ENCODE measurements at places on chromosomes 12 and 14.

- no peak for DNase-seq
These were observed 94.3 kb downstream of the FUT8 start for GRCh38 chr14:65506801-65507200.

- no peak for DNase-seq
These were observed 1.8 kb downstream of the STON2 start for GRCh38 chr14:81398196-81398891.

DNA sequence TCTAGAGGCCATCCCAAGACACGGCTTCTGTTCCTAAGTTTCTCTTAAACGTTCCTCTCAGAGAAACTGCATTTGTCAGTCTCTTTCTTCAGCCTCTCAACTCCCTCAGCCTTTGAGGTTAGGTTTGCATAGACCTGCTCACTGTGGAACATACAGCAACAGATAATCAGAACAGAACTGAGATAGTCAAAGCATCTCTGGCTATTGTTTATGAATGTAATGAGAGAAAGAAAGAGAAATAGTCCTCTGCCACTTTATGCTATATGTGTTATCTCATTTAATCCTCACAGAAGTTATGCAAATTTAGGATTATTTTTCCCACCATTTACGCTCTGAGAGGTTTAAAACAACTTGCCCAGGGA, 190.6 kb downstream of the PHLDA1 start:
- DNase-seq, result no peak

DNA sequence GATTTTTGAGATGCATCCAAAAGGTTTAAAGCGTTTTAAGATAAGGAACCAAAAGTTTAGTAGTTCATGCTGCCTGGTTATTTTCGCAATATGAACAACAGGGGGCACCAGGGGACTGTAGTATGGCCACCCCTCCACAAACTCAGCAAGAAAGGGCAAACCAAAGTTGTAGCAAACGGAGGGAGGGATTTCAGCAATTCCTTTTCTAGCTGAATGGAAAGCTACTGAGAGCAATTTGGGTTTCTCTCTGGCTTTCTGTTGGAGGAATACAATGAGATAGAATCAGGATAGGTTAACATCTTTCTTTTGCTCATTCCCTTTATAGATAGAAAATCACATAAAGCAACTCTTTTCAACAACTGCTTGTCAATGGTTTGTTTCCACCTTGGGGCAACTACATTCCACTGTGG, 62.5 kb downstream of the DRAM1 start:
- peak; percentile 67 for DNase-seq

DNA sequence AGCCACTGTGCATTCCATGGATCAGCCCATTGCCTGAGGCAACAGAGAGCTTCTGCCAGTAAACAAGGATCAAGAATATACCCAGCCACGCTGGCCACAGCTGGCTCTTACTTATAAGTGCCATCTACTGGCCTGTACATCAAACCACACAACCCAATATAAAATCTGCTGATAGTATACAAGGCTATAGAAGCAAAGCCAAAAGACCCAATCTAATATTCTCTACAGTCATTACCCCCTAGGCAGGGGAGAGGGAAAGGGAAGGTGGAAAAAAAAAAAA, 4.4 kb upstream of the FAM186B start:
- no peak for DNase-seq

GRCh38 chr12:130016986-130017385, 113.2 kb upstream of the TMEM132D start:
- no peak for DNase-seq

DNA sequence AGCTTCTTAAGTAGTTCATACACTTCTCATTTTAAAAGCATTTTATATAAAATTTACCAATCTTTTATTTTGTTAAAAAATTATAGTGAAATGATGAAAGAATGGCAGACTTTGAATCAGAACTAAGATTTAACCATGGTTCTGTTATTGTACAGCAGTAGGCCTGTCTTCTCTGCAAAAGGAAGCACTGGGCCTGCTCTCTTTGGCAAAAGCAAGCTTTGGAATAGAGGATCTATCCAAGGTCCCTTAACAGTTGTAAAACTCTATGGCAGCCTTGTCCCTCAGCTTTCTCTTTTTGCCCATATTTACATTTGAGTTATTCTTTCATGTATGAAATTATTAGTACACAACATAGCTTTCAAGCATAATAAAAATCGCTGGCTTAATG, 82.8 kb downstream of the PLEKHG7 start:
- no peak for DNase-seq

DNA sequence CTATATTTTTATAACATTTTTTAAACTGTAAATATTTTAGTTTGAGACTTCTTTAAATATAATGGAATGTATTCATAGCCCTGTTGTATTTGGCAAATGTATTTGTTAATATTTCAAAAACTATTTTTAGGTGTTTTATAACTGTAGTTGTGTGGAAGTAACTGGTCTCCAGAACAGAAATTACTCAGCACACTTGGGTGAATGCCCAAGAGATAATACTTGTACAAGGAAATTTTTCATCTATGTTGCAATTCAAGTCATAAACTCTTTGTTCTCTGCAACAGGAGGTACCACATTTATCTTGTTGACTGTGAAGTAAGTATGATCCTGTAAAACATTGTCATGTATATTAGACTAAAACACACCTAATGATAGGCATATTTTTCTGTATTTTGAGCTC, 72.8 kb downstream of the SLCO1B3 start:
- no peak for DNase-seq

- no peak for DNase-seq
These were observed 38.2 kb upstream of the SYCP3 start for GRCh38 chr12:101777485-101777884.

GRCh38 chr12:116813271-116814041, 67.8 kb downstream of the HRK start:
- DNase-seq, result no peak

DNA sequence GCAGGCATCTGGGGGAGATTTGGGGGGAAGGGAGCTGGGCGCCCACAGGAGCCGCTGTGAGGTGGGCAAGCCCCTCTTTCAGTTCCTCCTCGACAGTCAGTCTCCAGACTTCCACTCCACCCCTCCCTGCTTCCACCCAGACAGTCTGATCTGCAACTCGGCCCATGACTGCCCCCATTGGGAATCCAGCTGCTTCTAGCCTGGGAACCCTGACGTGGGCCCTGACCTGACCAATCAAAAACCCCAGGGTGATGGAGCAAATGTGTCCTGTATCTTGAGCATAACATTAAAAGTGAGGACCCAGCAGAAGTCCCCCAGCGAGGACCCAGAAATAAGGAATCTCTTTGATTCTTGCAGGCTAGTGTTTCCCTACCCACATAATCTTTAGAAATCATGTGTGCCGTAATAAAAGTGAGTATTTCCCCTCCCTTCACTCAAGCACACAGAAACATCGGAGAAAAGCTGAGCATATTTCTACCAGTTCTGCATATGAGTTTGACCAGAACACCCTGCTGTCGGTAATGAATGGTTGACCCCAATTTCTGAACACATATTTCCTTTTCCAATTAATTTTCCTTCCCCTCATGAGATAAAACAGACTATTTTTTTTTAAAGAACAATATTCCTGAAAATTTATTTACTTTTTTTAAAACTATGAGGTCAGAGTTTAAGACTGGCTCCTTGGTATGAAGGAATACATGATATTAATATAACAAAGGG, 6.4 kb downstream of the SSH1 start:
- DNase-seq, result no peak

- no peak for DNase-seq
These were observed 244.9 kb upstream of the LRIG3 start for GRCh38 chr12:59164991-59165718.

- no peak for DNase-seq
These were observed 149.0 kb upstream of the AMIGO2 start for GRCh38 chr12:47228802-47229201.

DNA sequence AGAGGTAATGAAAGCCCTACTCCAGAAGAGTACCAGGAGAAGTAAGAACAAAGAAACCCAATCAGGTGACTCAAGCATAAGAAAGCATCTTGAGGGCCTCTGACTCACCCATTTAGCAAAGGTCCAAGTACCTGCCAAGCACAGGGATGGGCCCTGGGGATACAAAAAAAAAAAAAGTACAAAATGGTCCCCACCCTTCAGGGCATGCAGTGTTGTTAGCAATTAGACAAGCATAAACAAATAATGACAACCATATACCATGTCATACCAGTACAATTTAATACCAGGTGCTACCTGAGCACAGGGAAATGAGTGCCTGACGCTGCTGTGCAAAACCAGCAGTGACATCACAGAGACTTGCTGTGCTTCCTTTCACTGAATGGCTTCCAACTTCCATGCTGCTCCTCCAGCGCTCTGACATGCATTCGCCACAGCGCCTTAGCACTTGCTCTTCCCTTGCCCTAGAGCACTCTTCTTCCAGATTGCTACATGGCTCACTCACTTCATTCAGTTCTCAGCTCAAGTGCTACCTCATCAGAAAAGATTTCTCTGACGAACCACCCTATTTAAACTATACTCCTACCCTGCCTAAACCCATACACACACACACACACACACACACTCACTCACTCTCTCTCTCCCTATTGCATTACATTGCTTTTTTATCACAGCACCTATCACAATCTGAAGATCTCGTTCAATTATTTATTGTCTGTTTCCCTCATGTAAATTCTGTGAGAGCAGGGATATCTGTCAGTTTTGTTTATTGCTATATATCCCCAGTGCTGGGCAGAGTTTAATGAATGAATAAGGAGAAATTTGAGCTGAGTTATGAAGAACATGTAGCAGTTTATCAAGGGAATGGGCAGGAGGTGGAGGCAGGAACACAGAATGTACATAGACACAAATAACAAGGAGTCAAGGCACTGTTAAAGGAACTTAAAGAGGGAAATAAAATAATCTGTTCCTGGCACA, 12.9 kb upstream of the EPS8 start:
- no peak for DNase-seq

DNA sequence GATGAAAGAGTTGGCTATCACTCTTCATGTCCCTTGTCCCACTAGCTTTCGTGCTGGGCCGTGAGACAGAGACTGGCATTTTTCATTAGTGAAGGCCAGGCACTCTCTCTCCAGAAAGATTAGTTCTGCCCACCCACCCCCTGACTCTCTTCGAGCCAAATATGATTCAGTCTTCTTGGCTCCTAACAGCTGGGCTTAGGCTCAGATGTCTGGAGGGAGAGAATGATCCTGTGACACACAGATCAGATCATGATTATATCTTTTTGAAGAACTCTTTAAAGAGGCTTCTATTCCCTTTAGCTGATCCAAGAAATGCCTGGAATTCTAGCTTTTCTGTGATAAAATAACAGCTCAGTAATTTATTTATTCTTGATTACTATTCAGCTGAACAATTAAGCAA, 5.2 kb upstream of the GNG2 start:
- DNase-seq, result no peak

- DNase-seq, result no peak
These were observed 109.3 kb upstream of the TMTC1 start for GRCh38 chr12:29893002-29893401.

DNA sequence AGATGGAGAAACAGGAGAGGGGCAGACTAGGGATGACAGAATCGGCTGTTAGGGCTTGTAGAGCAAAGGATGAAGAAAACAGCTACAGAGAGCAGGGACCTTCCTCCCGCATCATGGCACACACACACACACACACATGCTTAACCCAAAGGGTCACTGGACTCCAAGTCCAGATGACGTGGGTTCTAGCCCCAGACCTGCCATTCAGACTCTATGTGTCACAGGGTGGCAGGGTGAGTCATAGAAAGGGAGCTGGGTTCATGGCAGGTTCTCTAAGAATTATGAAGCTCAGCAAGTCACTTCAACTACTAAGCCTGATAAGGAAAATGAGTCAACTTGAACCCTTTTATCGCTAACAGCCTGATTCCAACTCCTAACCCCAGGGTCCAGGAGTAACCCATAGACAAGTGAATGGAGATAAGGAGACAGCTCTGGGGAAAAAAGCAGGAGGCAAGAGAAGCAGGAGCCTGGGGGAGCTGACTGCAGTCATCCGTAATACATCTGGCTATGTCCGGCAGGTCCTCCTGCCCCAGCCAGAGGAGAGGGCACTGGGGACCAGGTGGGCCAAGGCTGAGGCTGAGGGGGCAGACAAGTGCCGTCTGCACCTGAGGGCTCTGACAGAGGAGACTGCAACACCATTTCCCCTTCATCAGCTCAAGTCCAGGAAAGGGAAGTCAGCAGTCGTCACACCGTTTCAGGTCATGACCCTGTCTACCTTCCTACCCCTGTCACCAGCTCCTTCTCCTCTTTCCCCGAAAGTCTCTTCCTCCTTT, 3.6 kb upstream of the TNFRSF1A start:
- no peak for DNase-seq

- DNase-seq, result no peak
These were observed 45.7 kb downstream of the LMO3 start for GRCh38 chr12:16560273-16560672.

DNA sequence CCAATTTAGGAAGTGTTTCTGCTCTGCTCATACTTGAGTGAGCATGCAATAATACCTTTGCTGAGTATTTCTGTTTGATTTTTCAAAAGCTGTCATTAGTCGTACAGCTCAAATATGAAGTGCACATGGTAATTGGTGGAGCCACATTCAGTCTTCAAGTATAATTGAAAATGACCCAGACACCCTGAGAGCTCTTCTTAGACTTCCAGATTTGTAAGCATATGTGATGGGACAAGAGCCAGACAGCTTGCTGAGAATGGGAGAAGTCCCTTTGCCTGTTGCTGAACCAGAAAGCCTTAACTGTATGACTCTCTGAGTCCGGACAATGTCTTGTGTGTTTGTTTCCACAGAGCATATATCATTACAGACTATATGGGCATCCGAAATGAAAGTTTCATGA, 307.3 kb downstream of the TMEM117 start:
- no peak for DNase-seq

- DNase-seq, result no peak
These were observed 7.7 kb upstream of the BCL7A start for GRCh38 chr12:122013791-122014590.

GRCh38 chr12:21509768-21510167, 8.2 kb downstream of the GOLT1B start:
- no peak for DNase-seq

GRCh38 chr12:15971211-15971610, 60.1 kb downstream of the DERA start:
- no peak for DNase-seq

DNA sequence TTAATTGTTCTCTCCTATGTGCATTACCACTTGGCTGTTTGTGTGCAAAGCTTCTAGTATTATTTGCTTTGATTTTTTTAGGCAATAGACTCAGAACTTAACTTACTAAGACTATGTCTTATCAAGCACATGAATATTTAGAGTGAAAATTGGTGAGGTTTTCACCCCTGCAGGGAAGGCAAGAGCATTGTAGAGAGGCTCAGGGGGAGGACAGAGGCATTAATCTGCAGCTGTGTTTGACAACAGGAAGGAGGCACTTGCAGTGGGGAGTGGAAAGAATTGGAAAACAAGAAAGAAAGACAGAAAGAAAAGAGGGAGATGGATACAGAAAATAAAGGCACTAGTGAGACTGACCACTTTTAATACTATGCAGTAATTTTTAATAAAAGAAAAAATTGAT, 431.6 kb downstream of the PDZRN4 start:
- no peak for DNase-seq

GRCh38 chr14:91482263-91483013, 27.7 kb downstream of the PPP4R3A start:
- no peak for DNase-seq

- DNase-seq, result no peak
These were observed 78.5 kb downstream of the ST8SIA1 start for GRCh38 chr12:22256041-22256441.

Measured in HEK293T (cell line).